Right renal cortex interstitium (tissue), 3 donors: ENCODE measurements at places on chromosomes 1 and 21. TPM values are rescaled to one million over a fixed set of nuclear protein-coding genes. Genes with fewer than 3 reads are reported as not detected.

DNA sequence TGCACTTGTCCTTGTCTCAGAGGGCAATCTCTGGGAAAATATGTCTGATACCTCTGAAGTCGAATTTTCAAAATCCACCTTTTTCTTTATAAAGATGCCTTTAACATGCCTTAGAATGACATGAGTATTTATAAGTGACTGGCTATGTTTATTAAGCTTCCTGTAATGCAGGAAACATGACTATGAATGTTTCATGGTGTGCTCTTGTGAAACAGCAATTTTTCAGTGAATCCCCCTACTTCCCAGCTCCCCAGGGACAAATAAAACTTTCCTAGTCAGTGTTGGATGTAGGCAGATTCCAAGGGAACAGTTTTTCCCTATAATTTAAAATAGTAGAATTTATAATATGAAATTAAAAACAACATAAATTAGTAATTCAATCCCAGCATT, 437.0 kb downstream of the LMO4 start:
- no peak for DNase-seq

DNA sequence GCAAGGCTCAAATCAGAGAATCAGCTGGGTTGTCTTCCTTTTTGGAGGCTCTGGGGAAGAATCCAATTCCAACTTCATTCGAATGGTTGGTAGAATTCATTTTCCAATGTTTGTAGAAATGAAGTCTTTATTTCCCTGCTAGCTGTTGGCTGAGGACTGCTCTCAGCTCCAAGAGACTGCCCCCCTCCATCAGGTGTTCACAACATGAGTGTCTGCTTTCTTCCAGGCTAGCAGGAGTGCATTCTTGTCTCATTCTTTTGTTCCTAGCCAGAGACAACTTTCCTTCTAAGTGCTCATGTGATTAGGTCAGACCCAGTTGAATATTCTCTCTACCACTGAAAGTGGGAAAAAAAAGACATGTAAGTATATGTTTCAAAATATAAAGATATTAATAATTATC, 95.2 kb downstream of the HLX start:
- no peak for DNase-seq

DNA sequence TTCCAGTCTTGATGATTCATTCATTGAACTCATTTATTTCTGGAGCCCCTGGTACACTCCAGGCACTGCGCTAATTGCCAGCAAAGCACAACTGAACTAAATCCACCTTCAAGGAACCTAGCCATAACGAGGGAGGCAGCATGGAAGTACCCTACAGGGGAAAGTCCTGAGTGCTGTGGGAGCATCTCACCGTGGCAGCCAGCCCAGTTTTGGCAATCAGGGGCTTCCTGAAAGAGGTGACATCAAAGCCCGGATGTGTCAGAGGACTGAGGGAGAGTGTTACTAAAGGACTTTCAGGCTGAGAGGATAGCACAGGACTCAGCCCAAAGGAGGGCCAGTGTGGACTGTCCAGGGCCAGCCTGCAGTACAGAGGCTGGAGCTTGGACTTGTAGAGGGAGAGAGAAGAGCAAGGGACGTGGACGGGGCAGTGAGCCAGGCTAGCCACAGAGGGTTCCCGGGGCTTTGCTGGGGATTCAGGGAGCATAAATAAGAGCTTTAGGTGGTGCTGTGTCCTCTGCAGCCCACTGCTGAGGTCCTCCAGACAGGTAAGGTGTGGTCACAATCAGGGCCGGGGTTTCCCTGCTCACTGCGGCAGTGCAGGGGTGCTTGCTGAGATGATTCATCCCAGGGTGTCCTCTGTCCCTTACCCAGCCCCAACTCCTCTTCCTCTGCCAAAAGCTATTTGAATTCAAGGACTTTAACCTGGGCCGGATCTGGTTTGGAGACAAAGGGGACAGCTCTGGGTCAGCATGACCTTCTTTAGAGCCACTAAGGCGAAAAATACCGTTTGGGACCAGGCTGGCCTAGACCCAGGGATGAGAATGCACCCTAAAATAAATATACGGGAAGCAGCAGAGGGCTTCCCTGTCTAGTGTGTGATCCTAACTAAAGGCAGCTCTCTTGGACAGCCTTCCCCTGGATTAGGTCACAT, 128.3 kb downstream of the EDEM3 start:
- no peak for DNase-seq

- no peak for DNase-seq
Observed at GRCh38 chr1:209062863-209063262, 520.7 kb upstream of the CAMK1G start.

DNA sequence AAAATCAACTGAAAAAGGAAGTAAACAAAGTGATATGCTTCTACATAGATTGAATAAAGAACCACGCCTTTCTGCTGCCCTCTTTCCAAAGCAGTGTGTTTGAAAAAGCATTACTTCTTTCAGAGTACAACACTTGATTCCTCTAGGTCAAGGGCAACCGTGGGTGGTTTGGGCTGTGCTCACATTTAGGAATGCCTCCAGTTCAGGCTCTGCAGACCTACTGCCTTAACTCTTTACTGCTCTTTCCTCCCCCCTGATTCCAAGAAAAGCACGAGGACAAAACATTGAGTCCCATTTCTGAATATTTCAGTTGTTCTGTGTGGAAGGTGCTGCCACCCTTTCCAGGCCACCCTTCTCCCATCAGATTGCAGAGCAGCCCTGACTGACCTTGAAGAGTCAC, 45.2 kb downstream of the ADAMTS1 start:
- DNase-seq = no peak

Gene FAM151A
- polyA plus RNA-seq = 39.1 TPM

GRCh38 chr1:246987083-246987690, 20.7 kb downstream of the ZNF695 start:
- no peak for DNase-seq

DNA sequence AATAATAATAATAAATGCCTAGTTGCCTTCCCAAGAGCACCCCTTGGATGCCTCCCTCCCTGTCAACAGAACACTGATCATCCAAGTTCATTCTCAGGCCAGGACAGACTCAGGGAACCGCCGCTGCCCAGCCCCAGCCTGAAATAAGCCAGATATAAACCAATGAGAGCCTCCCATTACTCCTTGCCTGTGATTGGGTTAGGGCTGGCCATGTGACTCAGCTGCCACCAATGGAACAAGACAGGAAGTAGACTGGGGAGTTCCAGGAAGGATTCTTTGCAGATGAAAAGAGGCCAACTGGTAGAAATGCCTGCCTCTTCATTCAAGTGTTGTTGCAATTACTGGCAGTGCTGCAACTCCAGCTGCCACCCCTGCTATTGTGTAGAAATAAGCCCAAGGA, 146.4 kb upstream of the TIAM1 start:
- no peak for DNase-seq

DNA sequence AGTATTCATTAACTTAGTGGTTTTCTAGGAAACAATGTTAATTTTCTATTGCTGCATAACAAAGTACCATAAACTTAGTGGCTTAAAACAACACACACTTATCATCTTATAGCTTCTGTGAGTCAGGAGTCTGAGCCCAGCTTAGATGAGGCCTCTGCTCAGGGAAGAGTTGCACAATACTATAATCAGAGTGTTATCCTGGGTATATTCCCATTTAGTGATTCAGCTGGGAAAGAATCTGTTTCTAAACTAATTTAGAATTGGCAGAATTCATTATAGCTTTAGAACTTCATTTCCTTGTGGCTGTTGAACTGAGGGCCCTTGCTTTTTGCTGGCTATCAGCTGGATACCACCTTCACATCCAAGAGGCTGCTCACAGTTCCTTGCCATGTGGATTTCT, 515.5 kb downstream of the BRINP3 start:
- no peak for DNase-seq
